ENCODE measurements at places on chromosomes 4 and X. TPM values are rescaled to one million over a fixed set of nuclear protein-coding genes. Genes with fewer than 3 reads are reported as not detected.

CCDC120 gene
- total RNA-seq, result 0.58 TPM

- DNase-seq, result no peak
Observed at GRCh38 chr4:94403751-94404150, 48.0 kb upstream of the PDLIM5 start.

PAGE4 gene
- not detected for total RNA-seq

TLR7 gene
- 0.11 TPM for total RNA-seq

- no peak for DNase-seq
Observed at GRCh38 chr4:147059064-147059731, 113.5 kb upstream of the TTC29 start.

DNA sequence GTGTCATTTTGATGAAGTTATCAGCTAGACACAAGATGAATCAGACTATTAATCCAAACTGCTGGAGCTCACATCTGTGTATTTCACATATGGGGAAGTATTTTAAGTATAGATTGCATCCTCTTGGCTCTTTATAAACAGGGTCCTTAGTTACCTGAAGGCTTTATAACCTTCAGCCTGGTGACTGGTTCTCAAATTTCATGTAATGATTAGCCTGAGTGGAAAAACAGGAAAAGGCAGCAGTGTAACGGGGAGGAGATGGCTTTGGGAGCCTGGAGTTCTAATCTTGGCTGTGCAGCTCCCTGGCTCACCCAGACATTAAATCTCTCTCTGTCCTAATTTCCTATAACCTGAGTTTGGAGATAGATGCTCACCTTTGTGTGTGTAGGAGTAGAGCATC, 103.8 kb upstream of the HPF1 start:
- no peak for DNase-seq

DNA sequence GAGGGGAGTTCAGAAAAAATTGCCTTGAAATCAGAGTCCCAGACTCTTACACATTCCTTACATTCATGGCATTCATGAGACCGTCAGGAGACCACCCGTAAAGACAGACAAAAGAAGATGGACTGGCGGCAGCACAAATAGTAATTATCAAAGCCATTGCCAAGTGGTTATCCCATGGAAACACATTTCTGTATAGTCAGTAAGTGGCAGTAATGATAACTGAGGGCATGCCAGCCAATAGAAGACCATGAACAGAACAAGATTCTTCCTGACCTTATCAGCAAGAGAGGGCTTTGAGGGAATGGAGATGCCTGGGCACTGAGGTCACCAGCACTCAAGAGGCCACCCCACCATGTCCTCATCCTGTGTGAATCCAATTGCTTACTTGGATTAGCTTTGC, 121.7 kb upstream of the HCCS start:
- peak; percentile 90 for DNase-seq

DNA sequence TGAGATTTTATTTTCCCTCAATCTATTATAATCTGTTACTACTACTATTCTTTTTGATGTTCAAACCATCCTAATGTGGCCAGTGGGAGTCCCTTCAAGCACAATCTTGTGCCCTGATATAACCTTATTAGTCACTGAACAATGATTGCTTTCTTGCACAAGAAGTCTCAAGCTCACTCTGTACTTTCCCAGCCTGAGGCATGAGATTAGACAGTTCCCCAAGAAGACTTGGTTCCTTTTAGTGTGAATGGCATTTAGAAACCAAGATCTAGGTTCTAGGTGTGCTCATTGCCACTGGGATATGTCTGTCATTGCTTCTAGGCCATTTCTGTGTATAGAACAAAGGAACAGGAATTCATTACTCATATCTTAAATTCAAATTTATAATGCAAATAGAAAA, 28.0 kb upstream of the RBM41 start:
- no peak for DNase-seq

CLNK gene
- total RNA-seq, result not detected

HNRNPDL gene
- total RNA-seq, result 318 TPM

DNA sequence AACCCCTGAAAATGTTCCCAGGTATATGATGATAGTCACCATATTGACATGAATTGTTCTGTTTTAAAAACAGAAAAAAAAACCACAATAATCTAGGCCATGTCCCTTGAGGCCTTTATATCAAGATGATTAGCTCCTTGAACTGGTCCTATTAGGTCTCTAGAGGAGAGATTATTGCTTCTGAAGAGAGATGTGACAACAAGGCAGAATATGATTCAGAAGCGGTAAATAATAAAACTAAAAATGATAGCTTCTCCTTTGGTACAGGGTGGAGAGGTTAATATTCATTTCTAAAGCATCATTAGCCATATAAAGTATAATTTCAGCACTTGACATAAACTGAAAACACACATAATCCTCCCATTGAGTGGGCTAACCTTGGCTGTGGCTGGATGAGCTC, 25.8 kb downstream of the TLR8 start:
- no peak for DNase-seq

GRCh38 chr4:123378794-123379193, 17.8 kb upstream of the SPRY1 start:
- no peak for DNase-seq

GRCh38 chrX:153944140-153944799, at the start of gene RENBP:
RENBP (minus strand) TSS chrX:153944643; CDS start chrX:153944610, 33 bp downstream.
- no peak for DNase-seq

Data from SJSA1 (cell line).